Stimulated activated CD4-positive, alpha-beta T cell treated with anti-CD3 and anti-CD28 coated beads, Interleukin-12 subunit alpha, Interleukin-12 subunit beta, amount 100 ng/mL, for 24 hours (primary cell): ENCODE measurements at places on chromosomes 6 and 20.

DNA sequence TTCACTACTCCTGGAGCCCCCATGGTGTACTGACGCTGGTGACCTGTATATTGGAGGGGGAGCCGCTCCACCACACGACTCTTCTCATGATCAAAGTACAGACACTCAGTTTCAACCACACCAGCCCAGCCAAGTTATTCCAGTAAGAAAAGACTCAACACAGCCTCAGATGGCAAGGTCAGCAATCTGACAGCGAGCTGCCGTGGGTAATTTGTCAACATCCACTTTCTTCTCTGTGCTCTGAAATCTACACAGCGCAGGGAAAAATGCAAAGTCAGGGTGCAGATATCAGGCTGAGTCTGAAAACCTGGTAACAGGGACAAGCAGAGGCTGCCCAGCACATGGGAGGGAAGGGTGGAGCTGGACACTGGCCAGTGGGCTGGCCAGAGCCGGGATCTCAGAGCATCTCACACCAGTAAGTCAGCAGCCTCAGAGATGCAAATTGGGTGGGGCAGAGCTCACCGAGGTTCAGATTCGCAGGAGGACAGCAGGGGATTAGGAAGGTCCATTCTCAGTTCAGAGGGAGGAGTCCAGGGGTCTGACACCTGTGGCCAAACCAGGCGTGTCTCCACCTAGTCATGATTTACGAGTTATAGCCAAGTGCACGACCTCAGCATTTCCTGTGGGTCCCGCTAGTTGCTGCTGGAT lies 44.5 kb upstream of the RPS6KA2 start:
- no peak for DNase-seq

- DNase-seq, result no peak
These were observed 959.0 kb upstream of the FLRT3 start for GRCh38 chr20:15296422-15296821.

GRCh38 chr20:30500829-30501440 lies 756.5 kb upstream of the DEFB115 start:
- no peak for DNase-seq

GRCh38 chr6:2875359-2876191 lies 27.5 kb downstream of the SERPINB9 start:
- DNase-seq, result no peak

DNA sequence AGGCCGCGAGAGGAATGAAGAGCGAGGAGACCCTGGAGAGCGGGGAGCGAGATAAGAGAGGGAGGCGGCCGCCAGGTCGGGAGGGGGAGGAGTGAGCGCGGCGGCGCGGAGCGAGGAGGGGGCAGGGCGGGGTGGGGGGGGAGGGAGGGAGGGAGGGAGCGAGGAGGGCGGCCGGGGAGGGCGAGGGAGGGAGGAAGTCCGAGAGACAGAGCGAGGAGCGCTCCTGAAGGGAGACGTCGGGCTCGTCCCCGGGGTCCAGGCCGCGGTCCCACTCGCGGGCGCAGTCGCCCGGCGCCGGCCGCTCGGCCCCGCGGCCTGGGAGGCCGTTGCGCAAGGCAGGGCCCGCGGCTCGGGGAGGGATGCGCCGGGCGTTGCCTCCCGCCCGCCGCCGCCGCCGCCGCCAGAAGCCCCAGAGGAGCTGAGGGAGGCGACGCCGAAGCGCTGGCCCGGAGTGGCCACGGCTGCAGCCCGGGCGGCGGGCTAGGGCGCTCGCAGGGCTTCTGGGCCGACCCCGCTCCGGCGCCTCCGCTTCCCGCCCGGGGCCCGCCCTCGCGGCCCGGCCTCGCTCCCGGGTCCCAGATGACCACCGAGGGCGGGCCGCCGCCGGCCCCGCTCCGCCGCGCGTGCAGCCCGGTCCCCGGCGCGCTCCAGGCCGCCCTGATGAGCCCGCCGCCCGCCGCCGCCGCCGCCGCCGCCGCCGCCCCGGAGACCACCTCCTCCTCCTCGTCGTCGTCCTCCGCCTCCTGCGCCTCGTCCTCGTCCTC lies at the start of gene FOXF2:
FOXF2 (plus strand) TSS at position 208 of the 764 bp plus-strand sequence; CDS start at position 580, 372 bp downstream.
- no peak for DNase-seq

- no peak for DNase-seq
These were observed 1.3 kb downstream of the ZNF76 start for GRCh38 chr6:35260591-35261570.

DNA sequence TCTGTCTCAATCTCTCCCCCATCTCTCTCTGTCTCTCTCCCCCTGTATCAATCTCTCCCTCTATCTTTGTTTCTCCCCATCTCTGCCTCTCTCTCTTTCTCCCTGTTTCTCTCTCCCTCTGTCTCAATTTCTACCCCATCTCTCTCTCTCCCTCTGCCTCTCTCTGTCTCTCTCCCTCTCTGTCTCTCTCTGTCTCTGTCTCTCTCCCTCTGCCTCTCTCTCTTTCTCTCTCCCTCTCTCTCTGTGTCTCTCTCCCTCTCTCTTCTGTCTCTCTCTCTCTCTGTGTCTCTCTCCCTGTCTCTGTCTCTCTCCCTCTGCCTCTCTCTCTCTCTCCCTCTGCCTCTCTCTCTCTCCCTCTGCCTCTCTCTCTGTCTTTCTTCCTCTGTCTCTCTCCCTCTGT lies 62.6 kb downstream of the DACT2 start:
- DNase-seq, result no peak

GRCh38 chr20:60882836-60883235 lies 369.2 kb upstream of the CDH4 start:
- DNase-seq, result no peak

GRCh38 chr6:21075986-21076385 lies 517.6 kb upstream of the SOX4 start:
- no peak for DNase-seq

DNA sequence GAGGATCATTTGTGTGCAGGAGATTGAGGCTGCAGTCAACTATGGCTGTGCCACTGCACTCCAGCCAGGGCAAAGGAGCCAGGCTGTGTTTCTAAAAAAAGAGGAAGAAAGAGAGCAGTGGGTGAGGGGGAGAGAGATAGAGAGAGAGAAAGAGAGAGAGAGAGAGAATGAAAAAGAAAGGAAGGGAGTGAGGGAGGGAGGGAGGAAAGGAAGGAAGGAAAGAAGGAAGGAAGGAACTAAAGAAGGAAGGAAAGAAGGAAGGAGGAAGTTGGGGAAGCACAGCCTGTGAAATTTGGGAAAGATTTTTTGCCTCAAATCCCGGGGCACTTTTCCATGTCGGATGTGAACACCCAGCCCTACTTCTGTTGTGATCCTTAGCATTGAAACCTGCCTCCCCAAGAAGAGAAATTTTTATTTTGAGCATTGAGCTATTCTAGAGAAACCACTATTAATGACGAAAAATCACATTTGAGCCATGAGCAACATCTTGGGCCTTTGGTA lies 57.8 kb downstream of the FOXA2 start:
- no peak for DNase-seq

- no peak for DNase-seq
These were observed 40.1 kb upstream of the PHACTR2 start for GRCh38 chr6:143637691-143638090.

- DNase-seq, result no peak
These were observed 27.2 kb downstream of the MCUR1 start for GRCh38 chr6:13787137-13787536.

DNA sequence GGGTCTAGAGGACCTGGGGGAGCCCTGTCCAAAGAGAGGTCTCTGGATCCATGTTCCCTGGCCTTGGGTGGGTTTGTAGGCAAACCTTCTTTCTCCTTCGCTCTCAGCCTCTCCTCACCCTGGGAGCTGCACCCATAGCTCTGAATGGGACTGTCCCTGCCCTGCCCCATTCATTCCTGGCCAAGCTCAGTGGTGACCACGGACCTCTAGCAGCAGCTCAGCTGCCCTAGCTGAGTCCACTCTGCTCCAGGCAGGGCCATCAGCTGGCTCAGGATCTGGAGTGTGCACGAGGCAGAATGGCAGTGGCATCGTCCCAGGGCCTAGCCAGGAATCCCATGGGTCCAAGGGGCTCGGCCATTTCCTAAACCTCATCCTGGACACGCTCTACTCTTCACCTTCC lies 5.3 kb downstream of the ULBP3 start:
- DNase-seq, result no peak

DNA sequence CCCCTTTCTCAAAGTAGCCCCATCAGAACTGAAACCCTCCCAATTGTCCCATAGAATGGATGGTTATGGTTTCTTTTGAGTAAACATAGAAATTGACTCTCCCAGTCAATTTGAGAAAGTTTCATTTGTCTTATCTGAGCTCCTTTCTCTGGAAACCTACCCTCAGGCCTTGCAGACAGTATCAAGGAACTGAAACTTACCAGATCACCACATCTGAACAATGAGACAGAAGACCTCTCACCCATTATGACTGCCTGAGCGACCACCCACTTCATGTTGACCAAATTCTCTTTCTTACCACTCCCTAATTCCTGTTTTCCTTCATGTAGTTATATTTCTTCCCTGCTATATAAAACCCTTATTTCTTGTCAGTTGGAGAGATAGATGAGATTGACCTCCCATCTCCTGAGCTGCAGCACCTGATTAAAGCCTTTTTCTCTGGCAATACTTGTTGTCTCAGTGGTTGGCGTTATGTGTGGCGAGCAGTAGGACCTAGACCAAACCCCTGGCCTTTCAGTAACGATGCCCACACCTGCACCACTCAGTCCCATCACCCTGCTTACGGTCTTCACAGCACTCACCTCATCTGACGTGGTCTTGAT lies 138.9 kb downstream of the ZNF217 start:
- no peak for DNase-seq

DNA sequence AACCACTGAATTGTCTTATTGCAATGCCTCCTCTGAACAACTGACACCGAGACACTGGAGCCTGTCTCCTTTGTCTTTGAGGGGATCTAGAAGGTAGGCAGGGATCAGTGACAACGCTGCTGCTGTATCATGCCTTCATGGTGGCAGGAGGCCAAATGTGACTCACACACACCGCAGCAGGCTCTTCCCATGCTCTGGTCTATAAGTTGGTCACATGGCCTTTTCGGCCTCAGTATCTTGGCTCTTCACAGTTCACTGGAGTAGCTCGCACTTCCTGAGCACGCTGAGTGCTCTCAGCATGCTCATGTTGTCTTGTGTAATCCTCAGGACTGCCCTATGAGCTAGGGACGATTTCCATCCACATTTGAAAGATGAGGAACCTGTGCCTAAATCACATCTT lies 167.4 kb upstream of the PCSK2 start:
- no peak for DNase-seq

- DNase-seq, result no peak
These were observed 299.8 kb downstream of the LRFN2 start for GRCh38 chr6:40287296-40287850.
